ENCODE measurements at places on chromosomes 4 and X.

- no peak for DNase-seq
Observed at GRCh38 chr4:17624821-17625220, 10.4 kb downstream of the MED28 start.

DNA sequence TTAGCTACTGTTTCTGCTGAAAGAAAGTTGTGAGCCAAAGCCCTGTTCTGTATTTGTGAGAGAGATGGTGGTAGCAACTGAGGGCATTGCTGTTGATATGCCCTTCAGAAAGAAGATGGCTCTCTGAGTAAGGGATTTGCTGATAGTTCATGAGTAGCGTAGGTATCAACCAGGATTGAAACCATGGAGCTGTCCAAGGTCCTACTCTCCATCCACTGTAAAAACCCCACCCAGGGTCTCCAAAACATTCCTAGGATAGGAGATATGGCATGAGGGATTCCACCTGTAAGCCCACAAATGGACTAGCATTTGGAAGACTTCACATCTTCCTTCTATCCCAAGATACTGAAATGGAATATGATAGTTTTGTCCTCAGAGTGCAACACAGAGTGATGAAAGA, 277.1 kb upstream of the PRKX start:
- no peak for DNase-seq

GRCh38 chrX:153065389-153065788, 6.9 kb upstream of the PNMA6A start:
- no peak for DNase-seq

DNA sequence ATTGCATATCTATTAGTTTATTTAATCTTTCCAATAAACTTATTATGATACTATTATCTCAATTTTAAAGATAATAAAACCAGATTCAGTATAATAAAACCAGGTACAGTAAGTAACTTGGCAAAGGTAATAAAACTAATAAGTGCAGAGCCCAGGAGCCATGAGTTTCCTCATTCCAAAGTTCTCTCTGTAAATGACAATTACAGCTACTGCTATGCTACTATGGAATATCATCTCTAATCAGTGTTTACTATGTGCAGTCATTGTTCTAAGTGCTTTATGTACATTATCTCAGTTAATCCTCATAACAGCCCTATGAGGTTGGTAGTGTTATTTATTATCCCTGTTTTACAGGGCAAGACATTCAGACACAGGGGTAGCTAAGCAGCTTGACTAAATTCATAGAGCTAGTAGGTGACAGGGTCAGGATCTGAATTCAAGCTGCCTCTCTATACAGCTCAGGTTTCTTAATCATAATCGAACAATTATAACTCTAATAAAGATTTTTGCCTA, 285.0 kb upstream of the PITX2 start:
- DNase-seq: no peak

- DNase-seq: no peak
Observed at GRCh38 chr4:141395246-141395830, 174.6 kb downstream of the ZNF330 start.

DNA sequence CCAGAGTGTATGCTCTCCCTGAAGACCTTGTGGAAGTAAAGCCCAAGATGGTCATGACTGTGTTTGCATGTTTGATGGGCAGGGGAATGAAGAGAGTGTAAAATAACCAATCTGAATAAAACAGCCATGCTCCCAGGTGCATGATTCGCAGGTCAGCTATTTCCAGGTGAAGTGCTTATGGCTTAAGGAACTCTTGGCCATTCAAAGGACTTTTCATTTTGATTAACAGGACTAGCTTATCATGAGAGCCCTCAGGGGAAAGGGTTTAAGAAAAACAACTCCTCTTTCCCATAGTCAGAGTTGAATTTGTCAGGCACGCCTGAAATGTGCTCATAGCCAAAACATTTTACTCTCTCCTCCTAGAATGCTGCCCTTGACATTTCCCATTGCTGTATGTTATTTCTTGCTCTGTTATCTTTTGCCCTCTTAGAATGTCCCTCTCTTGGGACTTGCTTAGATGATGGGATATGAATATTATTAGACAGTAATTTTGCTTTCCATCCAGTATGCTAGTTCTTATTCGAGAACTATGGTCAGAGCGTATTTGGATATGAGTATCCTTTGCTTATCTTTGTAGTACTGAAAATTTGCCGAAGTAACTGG, 88.6 kb downstream of the PLS3 start:
- no peak for DNase-seq

DNA sequence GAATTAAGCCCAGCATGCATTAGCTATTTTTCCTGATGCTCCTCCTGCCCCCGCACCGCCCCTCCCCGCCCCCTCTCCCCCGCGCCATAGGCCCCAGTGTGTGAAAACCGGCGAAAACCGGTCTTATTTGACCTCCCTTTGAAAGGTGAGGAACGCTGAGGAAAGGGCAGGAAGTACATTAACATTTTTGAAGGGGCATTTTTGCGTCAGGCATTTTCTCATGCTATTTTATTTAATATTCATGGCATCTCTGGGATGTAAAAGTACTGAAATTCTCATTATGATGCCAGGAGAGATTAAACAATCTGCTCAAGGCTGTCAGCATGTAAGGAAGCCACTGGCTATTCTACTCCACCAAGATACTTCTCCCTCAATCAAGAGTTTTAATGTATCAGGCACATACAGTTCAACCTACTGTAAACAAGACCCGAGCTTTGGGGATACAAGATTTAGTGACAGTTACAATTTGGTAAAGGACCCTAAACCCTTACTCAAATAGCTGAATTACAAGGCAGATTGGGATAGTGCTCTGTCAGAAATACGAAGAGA, 1.2 kb upstream of the NMU start:
- no peak for DNase-seq

DNA sequence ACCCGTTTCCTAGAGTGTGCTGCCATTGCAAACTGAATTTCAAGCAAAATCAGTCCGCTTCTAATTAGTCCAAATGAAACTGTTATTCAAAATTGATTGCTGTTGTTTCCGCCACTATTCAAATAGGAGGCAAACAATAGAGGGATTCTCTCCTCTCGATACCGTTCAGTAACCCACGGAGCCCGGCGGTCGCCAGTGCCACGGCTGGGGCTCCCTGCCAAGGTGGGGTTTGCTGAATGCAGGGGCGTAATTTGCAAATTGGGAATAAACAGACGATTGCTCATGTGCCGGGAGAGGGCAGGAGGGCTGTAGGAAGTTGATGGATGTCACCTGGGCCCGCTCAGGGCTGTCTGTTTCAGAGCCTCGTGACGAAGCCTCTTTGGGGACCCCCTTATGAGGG, 8.8 kb downstream of the ADRA2C start:
- DNase-seq: no peak

GRCh38 chr4:162075726-162076125, 88.1 kb downstream of the FSTL5 start:
- DNase-seq: no peak

GRCh38 chr4:7410446-7410845, 24.3 kb downstream of the PSAPL1 start:
- DNase-seq: no peak

GRCh38 chrX:95076449-95076848, 1402.4 kb downstream of the FAM133A start:
- DNase-seq: no peak

DNA sequence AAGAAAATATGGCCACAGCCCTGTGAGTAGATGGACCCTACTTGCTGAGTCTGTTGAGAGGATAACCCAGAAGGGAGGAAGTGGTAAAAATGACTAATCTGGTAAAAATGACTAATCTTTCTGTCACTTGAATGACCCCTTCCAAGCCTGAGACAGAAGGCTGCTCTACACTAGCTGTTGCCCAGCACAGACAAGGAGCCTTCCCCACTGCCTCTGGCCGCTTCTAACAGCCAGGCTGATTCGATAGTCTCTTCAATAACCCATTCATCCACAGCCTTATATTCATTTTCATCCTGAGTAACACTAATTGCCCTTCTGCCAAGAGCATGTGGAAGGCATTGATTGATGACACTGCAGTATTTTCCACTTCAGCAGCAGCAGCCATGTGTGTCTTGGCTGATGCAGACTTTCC, 18.4 kb downstream of the MAGEB17 start:
- no peak for DNase-seq

DNA sequence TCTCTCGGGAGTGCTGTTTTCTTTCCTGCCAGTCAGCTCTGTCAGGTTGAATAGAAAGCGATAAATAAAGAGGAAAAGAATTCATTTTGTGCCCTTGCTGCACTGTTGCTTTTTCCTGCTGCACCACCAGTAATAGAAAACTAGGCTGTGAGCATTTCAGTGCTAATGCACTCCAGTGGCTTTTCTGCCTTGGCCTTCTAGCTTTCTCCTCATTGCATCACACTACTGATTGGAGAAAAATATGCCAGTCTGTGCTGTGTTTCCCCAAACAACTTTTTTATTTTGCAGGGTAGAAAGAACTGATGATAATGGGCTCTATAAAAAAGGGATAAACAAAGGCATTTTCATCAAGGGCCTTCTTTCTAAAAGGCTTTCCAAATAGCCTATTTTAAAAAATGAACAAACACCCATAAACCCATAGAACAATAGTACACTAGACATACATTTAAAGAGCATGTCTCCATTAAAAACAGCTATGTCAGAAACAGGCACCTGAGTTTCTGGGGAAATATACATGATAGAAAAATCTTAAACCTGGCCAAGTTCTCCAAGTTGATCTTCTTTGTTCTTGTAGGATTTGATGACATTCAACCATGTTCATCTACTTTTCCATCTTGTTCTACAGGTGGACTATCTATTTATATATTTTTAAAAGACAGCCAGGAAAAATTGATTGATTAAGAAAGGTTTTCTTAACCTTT, 86.3 kb downstream of the GPRIN3 start:
- no peak for DNase-seq

DNA sequence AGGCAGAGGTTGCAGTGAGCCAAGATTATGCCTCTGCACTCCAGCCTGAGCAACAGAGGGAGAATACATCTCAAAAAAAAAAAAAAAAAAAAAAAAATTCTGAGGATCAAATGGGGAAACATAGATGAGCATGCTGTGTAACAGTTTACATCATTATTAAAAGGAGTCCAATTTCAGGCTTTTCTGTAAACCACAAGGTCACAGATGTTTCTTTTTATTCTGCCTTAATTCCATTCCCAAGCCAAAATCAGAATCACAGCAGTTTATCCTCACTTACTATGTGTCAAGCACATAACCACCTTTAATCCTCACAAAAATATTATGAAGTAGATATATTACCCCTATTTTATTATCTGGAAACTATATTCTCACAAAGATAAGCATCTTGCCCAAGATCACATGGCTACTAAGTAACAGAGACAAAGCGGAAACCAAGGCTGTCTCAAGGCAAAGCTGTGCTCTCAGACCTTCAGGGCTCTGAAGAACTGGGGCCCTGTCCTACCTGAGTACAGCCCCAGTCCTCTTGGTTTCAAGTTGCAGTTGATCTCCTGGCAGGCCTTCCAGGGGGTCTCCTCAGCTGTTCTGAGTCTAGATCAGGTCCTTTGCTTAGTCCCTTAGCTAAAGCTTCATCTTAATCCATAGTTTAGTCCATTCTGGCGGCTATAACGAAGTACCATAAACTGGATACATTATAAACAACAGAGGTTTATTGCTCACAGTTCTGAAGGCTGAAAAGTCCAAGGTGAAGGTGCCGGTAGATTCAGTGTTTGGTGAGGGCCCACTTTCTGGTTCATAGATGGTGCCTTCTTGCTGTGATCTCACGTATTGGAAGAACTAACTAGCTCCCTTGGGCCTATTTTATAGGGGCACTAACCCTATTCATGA, 141.3 kb downstream of the PALLD start:
- DNase-seq: no peak

- no peak for DNase-seq
Observed at GRCh38 chr4:183408796-183409195, 35.6 kb upstream of the CDKN2AIP start.
